H7 (cell line): ENCODE measurements at places on chromosomes 2 and 18. TPM values are rescaled to one million over a fixed set of nuclear protein-coding genes. Genes with fewer than 3 reads are reported as not detected.

CCDC150 gene
- 18.4 and 27.7 TPM in 2 replicates for total RNA-seq

SIX2 gene
- total RNA-seq, result 0.07 and 0.80 TPM in 2 replicates

CGREF1 gene
- 1.0 and 1.6 TPM in 2 replicates for total RNA-seq

PDE1A gene
- 0.10 TPM in 1 of 2 replicates, not detected in the other for total RNA-seq

G6PC2 gene
- not detected in 2 replicates for total RNA-seq

BMP10 gene
- not detected in 2 replicates for total RNA-seq

KCNJ13 gene
- not detected in 2 replicates for total RNA-seq
